NCI-H1417 treated with DMSO at 0.1 percent for 48 hours (cell line): ENCODE measurements at places on chromosomes 16 and 17.

GRCh38 chr17:14458724-14459123 is 157.8 kb downstream of the HS3ST3B1 start:
- DNase-seq = no peak

- DNase-seq = no peak
These were observed 60.5 kb downstream of the TMEM100 start for GRCh38 chr17:55661963-55662834.

GRCh38 chr16:75222271-75222783 is 3.5 kb downstream of the CTRB1 start:
- no peak for DNase-seq

DNA sequence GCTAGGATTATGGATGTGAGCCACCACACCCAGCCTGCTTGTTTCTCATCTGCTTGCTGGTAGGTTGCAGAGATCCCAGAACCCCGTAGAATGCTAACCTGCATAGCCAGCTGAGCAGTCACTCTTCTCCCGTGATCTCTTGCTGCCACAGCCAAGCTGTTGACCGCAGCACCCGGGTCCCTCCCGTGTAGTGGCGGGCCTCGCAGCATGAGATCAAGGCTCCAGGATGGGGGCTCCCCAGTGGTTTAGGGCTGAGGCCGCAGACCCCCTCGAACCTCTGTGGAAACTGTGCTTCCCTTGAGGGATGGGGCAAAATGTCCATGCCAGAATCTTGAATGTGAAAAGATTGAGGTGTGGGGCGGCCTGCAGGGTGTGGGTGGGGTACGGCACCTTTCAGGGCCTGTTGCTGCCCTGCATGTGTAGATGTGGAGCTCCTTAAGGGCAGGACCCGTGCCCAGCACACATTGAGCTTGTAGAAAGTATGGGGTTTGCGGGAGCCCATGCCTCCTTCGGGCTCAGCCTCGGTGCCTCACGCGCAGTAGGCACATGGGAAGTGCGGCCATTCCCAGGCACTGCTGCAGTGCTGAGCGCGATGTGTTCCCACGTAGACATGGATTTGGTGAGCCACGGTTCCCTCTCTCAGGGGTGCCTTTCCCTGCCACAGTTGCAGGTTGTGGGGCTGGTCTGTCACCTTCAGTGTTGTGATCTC is 99.9 kb downstream of the BANP start:
- DNase-seq = no peak

DNA sequence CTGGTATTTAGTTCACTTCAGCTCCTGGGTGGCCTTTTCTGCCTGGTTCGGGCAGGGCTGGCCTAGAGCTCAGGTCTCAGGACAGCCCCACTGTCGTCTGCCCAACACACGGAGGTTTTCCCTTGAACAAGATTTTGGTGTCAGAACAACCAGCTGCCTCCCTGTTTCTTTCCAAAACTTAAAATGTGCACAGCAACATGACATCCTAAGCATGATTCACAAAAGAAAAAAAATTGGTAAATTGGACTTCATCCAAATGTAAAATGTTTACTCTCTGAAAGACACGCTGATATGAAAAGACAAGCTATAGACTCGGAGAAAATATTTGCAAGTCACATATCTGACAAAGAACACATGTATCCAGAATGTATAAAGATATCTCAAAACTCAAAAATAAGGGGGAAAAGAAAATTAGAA is 197.8 kb upstream of the CHMP6 start:
- DNase-seq = no peak

DNA sequence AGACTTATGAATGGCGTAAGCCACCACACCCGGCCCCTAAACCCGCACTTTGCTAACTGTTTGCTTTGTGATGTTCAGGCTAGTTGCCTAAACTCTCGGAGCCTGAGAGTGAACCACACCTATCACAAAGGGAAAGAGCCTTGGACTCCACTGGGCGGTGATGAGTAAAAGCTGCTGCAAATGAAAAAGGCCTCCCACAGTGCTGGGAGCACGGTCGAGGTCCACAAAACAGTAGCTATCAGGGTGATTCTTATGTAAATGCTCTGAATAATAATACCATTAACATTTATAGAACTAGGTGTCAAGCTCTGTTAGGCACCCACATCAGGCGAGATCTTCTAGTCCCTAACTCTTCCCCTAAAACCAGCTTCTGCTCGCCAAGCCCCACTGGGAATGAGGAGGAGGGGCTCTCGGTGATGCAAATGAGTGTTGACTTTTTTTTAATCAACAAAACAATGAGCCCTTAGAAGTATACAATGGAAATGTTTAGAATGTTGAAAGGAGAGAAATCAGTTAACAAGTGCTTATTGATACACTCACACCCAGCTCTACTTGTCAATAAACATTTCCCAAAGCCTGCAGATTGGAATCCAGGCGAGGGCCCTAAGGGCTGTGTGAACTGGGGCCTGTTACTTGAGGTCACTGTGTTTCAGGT is 19.8 kb downstream of the FBRS start:
- no peak for DNase-seq

DNA sequence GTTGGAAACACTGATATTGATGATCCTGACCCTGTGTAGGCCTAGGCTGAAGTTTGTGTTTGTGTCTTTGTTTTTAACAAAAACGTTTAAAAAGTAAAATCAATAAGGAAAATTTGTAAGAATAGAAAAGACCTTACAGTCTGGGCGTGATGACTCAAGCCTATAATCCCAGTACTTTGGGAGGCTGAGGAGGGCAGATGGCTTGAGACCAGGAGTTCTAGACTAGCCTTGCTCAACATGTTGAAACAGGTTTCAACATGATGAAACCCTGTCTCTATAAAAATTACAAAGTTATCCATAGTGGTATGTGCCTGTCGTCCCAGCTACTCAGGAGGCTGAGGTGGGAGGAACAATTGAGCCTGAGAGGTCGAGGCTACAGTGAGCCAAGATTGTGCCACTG is 18.3 kb upstream of the TOM1L1 start:
- DNase-seq = no peak

GRCh38 chr16:30805370-30806169 is 18.6 kb upstream of the ZNF629 start:
- peak; percentile 49 for DNase-seq

GRCh38 chr16:53449816-53450517 is 15.7 kb downstream of the RBL2 start:
- DNase-seq = no peak

- no peak for DNase-seq
These were observed 21.7 kb downstream of the PRMT7 start for GRCh38 chr16:68332411-68333121.

DNA sequence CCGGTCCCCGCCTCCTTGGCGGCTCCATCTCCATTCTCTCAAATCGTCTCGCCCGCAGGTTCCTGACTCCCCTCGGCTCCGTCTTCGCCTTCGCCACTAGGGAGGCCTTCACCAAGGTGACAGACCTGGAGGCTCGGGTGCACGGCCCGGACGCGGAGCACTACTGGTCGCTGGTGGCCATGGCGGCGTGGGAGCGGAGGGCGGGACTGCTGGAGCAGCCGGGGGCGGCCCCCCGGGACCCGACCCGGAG is 862 bp downstream of the GLTPD2 start:
- DNase-seq = no peak

DNA sequence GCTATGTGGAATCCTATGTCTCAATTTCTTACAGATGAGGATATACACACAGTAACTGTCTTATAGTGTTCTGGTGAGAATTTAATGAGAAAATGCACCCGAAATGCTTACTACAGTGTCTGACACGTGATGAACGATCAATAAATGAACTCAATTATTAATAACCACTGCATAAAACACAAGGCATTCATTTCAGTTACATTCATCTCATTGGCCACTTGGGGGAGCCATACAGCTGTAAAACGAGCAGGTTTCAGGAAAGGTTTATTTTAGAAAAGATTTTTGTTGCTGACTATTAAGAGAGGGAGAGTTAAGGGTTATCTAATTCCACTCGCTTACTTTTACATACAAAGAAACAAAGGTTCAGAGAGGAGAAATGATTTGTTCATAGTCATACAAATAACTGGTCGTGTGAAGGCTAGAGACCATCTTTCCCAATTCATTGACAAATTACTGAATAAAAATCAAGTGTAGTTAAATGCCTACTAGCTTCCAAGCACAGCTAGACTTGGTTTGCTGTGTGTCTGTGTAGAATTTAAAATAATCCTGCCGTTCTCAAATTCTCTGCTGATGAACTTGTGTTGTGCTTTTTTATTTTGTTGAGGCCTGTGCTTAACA is 160.1 kb downstream of the MAP2K4 start:
- DNase-seq = no peak

DNA sequence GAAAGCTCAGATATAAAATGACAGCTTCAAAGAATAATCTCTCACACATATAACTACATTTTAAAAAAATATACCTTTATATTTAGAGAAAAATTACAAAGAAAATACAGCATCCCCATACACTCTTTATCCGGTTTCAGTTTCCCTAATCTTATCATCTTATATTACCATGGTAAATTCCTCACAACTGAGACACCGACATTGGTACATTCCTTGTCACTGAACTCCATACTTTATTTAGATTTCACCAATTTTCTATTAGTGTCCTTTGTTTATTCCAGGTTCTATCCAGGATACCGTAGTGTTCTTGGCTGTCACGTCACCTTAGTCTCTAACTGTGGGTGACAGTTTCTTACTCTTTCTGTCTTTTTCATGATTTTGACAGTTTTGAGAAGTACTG is 22.0 kb upstream of the ABCA10 start:
- DNase-seq = no peak

DNA sequence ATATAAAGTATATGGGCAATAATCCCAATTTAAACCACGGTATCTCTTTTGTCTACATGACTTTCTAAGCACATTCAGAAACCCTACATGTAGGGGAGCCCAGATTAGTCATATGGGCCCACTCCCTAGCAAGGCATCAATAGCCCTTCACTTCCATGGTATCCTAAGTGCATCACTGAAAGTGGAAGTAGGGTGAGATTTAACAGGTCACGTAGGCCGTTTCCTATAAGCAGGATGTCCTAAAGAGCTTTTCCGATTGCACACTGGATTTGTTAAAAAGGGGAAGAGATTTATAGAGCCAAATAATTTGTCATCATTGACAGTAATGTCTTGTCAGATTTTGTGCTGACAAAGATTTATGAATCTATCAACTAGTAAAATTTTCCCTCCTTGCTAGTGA is 39.0 kb downstream of the CA4 start:
- no peak for DNase-seq

DNA sequence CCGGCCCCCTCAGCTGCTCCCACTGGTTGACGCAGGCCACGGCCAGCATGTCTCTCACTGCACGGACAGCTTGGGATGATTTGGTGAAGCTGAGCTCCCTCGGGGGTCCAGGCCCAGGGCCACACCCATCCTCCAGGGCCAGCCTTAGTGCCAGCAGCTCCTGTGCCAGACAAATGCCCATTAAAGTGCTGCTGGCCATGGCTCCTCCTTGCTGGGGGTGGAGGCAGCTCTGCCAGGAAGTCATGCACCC is 2.5 kb downstream of the TRIM47 start:
- DNase-seq = no peak

DNA sequence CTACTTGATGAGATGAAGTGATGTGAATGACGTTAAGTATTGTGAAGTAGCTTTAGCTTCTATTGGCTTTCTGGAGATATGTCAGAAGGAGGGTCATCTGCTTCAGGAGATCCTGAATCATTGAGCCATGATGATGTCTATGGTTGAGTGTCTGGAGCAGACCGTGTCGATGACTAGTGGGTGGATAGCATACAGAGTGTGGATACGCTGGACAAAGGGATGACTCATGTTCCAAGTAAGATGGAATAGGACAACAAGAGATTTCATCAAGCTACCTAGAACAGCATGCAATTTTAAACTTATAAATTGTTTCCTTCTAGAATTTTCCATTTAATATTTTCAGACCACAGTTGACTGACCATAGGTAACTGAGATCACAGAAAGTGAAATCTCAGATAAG is 116.1 kb upstream of the RBBP6 start:
- DNase-seq = no peak
